BE2C (cell line): ENCODE measurements at places on chromosomes 2 and 18.
A peak's percentile ranks its signal among the peaks of the same experiment; 100 is the strongest.

- DNase-seq, result no peak
Measured at GRCh38 chr2:54024576-54024975, 53.8 kb upstream of the PSME4 start.

- DNase-seq, result no peak
Measured at GRCh38 chr2:65055422-65056214, 598 bp upstream of the CEP68 start.

GRCh38 chr2:219291910-219292490, 12.8 kb downstream of the DNAJB2 start:
- no peak for DNase-seq

DNA sequence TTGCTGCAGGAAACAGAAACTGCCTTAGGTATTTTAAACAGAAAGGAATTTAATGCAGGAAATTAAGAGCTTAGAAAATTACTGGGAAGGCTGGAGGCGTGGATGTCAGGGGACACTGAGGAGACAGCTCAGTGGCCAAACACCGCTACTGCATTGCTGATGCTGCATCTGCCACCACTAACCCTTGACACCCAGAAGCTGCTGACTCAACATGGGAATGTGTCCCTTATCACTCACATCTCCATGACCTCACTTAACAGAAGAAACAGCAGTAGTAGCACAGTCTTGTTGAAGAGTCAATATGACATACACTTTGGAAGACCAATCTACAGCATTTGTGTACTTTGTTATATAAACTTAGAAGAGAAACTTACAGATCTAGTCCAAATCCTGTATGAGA, 906.1 kb downstream of the SLC4A3 start:
- no peak for DNase-seq

GRCh38 chr2:44549099-44549471, 187.3 kb downstream of the CAMKMT start:
- DNase-seq, result no peak

DNA sequence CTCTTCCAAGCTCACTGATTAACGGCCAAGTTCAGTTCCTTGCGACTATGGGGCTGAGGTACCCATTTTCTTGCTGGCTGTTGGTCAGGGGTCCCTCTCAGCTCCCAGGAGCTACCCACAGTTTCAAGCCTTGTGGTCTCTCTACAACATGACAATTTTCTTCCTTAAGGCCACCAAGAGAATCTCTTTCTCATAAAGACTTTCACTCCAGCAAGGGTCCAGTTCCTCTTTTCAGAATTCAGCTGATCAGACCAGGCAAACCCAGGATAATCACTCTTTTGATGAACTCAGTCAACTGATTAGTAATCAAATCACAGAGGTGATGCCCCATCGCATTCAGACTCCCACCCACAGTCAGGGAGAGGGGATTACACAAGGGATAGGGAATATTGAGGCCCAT, 129.7 kb downstream of the IRS1 start:
- no peak for DNase-seq

GRCh38 chr18:62518460-62519375, 4.1 kb upstream of the ZCCHC2 start:
- DNase-seq, result no peak

- DNase-seq, result no peak
Measured at GRCh38 chr2:26562811-26563645, 78.1 kb downstream of the CIB4 start.

DNA sequence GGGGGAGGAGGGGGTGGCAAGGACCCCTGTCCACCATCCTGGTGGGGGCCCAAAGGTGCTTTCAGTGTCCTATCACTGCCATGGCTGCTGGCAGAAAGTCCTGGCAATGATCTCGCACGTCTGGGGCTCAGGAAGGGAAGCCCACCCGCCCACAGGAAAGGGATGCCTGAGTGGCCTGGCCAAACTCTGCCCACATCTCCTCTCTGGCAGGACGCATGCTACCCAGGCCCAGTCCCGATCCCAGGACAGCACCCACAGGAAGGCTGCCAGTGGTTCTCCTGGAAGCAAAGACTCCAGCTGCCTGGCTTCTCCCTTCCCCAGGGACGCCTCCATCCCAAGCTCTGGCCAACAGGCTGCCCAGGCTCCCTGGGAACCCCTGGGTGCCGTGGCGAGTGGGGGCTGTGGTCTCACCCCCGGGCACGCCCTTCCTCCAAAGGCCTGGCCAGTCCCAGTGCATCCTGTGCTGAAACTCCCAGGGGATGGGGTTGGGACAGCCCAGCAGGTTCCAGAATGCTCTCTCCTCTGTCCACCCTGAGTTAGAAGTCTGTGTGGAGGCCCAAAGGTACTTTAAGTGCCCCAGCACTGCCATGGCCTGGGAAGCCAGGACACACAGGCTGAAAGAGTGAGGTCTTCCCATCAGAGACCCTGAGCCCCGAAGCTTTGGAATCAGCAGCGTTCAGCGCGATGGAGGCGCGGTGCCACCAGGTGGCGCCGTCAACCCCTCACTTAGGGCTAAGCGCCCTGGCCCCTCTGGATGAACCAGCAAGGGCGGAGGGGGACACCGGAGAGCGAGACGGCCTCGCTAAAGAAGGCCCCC, 29.8 kb upstream of the TAF1B start:
- DNase-seq, result peak; percentile 88

DNA sequence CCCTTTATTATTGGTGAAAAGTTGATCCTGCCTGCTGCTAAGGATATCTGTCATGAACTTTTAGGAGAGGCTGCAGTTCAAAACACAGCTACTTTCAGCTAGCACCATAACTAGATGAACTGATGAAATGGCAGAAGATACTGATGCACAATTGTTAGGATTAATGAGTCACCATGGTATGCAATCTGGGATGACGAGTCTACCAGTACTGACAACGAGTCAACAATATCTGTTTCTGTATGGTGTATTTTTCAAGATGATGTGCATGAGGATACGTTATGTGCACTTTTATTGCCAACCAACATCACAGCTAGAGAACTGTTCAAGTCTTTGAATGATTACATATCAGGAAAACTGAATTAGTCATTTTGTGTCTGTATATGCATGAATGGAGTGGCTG, 68.7 kb downstream of the NETO1 start:
- no peak for DNase-seq

GRCh38 chr2:222751821-222752719, 80.6 kb downstream of the MOGAT1 start:
- DNase-seq, result no peak
